ENCODE measurements at places on chromosomes 7 and 10.

DNA sequence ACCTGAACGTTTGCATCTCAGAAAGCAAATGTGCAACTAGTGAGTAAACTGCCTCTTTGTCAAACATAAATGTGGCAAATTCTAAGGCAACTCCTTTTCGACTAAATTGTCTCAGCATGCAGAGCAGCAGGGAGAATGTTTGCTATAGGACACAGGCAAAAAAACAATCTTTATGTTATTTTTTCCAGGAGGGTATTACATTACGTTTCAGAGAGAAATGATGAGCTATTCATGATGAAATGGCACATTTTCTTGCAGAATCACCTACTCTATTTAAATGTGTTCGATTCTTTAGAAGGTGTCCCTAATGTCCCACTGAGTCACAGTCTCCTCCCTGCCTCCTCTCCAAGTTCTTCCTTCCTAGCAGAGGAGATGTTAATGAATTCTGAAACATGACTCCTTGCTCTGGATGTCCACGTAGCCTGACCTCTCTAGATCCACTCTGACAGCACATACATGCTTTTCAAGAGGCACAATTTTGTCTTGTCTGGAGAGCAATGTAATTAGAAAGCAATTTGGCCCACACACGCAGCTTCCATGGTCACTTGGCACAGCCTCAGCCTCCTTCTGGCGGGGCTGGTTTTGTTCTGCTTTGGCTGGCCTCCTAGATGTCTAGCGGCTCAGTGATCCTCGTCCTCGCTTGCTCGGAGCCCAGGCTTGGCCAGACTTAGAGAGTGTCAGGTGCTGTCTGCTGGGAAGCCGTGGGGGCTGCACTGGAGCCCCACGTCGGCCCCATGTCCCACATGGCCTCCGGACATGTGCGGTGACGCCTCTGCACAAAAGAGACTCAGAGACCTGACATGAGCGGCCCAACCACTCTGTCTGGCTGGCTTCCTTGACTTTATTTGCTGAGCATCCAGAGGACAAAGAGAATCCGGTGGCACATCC, 125.7 kb upstream of the ZNF438 start:
- no peak for DNase-seq

DNA sequence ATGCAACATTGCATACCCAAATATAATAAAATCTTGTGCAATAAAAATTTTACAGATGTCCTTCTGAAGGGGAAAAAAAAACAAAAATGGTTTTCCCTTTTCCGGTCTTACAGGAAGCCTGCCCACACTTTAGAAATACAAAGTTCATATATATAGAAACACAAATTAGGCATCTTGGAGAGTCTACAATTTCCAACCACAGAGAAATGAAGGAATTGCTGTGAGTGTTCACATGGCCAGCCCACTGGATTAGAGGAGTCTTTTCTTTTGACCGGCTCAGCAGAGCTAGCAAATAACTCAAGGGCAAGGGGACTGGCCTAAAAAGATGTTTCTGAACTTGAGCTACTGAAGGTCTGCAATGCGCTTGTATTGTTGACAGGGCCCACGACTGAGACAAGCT, 92.4 kb downstream of the GLI3 start:
- DNase-seq: no peak

GRCh38 chr7:30594048-30594539, 584 bp upstream of the GARS1 start:
- DNase-seq: peak; percentile 68

- no peak for DNase-seq
These were observed 23.6 kb upstream of the BMPR1A start for GRCh38 chr10:86732771-86733170.

GRCh38 chr10:113882240-113882639, 27.8 kb downstream of the NHLRC2 start:
- DNase-seq: no peak

DNA sequence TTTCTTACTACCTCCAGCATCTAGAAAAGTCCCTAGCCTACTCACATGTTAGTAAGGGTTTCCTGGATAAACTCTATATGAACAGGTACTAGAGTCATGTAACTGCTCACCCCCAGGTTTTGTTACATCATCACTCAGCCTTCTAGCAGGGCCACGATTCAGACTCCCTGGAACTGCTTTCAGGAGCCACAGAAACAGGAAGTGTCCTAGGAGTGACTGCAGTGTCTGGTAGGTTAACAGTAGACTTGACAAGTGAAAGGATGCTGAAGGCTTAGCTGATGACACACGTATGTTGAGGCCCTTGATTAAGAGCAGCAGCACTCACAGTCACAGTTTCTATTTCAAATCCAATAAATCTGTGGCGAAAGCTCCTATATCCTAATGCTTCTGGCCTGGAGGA, 101.2 kb downstream of the DNMBP start:
- DNase-seq: no peak

GRCh38 chr10:121065330-121065729, 214.2 kb downstream of the WDR11 start:
- DNase-seq: no peak

- DNase-seq: no peak
These were observed 20.6 kb upstream of the TBXAS1 start for GRCh38 chr7:139808427-139808826.

- DNase-seq: peak; percentile 85
These were observed 93.4 kb downstream of the SEMA3C start for GRCh38 chr7:80825499-80825898.

DNA sequence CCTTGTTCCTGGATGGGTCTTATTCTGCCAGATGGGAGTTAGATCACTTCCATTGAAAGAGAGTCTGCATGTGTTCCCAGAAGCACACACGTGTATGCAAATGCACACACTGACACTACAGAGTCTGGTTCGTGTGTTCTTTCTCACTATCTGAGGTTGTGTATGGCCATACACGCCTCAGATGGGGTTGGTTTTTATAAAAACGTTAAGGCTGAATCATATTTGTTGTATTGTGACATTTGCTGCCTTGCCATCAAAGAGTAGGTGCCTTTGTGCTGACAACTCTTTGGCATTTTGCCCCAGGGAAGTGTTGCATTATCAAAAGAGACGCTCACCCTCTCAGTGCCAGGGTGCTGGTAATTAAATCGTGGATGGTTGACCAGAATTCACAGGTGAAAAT, 37.7 kb upstream of the HDAC9 start:
- DNase-seq: no peak

DNA sequence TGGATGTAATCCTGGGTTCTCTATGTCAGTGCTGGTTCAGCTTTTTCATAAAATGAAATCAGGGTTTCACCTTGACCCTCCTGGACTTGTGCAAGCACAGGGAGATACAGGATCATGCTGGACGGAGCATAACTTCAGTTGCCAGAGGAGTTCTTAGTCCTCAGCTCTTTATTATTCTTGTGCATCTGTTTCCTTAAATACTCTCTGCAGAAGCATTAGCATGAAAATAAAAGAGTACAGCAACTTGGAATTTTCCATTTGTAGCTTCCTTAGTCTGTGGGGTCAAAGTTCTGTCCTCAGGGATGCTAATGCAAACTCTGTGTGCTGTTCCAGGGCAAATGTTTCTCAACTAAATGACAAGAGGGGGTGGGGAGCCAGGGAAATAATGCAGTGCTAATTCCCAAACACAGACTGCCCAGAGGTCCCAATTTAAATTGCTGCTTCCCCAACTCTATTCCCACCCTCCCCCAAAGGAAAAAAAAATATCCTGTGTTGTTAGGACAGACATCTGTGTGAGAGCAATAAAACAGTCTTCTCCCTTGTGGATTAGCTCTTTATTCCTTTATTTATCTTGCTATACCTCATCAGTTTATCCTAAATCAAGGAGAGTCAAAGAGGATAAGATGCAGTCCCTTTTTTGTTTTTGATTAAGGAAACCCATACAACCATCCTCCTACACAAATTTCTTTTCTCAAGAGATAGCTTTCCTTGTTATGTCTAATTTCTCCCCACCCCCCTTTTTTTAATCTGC, 905.0 kb downstream of the LRMDA start:
- no peak for DNase-seq

GRCh38 chr10:42836096-42836495, 53.5 kb downstream of the BMS1 start:
- no peak for DNase-seq

GRCh38 chr7:44112231-44112996, 8.3 kb downstream of the AEBP1 start:
- no peak for DNase-seq

GRCh38 chr7:141287936-141288335, 214.1 kb downstream of the TMEM178B start:
- no peak for DNase-seq

GRCh38 chr7:134203186-134203889, 76.2 kb downstream of the LRGUK start:
- no peak for DNase-seq

DNA sequence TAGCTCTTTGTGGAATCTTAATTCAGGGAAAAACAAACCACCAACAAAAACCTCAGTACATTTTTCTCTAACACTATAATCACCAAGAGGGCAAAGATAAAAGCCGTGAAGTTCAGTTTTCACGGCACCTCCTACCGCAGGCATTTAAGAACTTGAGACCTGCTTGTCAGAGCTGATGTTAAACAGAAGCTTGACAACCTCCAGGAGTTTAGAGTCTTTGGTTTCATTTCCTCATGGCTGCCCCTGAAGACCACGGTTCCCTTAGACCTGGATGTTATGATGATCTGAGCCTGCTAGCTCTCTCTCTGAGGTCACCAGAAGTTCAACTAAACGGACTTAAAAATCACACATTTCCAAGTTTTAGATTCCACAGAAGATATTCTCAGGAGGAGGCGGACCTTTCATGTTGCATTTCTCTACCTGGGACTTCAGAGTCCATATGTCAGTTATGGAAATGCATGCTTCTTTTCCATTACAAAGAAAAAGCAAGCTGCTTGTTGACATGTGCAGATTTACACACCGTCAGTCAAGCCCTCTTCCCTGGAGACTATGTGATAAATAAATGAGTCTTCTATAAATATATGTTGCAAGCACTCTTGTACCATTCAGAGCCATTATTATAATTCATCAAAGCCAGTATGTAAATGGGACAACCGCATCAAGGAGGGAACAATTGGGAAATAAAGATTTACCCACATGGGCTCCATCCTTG, 258.0 kb downstream of the GFRA1 start:
- no peak for DNase-seq

GRCh38 chr10:104253106-104253505, 1.6 kb upstream of the GSTO1 start:
- no peak for DNase-seq

GRCh38 chr7:37604078-37604477, 79.5 kb upstream of the GPR141 start:
- DNase-seq: no peak

- no peak for DNase-seq
These were observed 252.4 kb downstream of the DIP2C start for GRCh38 chr10:436911-437665.

- no peak for DNase-seq
These were observed 2.3 kb upstream of the VENTX start for GRCh38 chr10:133235265-133235855.

- DNase-seq: peak; percentile 44
These were observed 222.9 kb downstream of the CHRM2 start for GRCh38 chr7:137091396-137091795.

DNA sequence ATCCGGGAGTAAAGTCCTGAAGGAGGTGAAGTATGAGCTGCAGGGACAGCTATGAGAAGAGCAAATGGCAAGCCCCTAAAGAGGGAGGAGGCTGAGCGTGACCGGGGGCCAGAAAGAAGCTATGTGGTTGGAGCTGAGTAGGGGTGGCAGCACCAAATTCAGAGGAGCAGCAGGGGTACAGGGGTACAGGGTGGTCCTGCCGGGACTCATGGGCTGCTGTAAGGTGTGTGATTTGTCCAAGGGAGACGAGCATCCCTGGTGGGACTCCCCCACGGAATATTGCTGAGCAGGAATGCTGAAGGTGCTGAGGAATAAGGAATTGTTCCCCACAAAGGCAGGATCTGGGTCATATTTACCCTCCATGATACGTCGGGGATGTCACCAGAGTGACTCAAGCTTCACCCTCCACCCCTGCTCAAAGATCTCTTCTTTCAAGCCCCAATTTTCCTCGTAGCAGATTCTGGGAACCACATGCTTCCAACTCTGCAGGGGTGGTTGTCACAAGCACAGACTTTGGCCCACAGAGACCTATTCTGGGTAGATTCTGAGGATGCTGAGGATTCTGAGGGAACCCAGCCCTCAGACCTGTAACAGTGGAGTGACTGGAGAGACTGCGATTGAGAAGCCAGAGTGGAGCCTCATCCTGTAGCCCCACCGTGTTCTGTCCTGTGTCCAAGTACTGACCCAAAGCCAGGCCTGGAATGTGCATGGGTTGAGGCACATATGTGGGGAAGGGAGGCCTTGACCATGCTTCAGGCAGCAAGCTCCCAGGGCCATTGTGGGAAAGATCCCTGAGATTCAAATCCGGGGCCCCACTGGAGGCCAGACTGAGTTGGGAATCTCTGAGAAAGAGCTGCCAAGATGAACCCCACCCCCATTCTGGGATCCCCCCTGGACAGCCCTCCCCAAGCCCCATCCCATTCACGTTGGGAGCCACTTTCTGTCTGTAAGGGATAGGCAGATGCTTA, 4.2 kb downstream of the SFTPD start:
- DNase-seq: no peak

GRCh38 chr10:122494173-122494820, 32.9 kb downstream of the HTRA1 start:
- DNase-seq: no peak

- DNase-seq: no peak
These were observed 4.3 kb downstream of the AOC1 start for GRCh38 chr7:150856303-150857275.

DNA sequence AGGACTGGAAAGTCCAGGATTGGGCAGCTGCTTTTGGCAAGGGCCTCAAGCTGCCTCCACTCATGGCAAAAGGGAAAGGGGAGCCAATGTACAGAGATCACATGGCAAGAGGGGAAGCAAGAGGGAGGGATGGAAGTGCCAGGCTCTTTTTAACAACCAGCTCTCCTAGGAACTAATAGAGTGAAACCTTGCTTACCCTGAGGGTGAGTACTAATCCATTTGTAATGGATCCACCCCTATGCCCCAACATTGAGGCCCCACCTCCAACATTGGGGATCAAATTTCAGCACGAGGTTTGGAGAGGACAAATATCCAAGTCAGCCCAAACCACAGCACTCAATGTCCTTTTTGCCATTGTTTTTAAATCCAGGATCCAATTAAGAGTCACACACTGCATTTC, 12.5 kb downstream of the HABP2 start:
- no peak for DNase-seq

- DNase-seq: no peak
These were observed 8.1 kb downstream of the ADAP1 start for GRCh38 chr7:946256-946996.

GRCh38 chr7:156778668-156779067, 114.3 kb downstream of the LMBR1 start:
- no peak for DNase-seq

DNA sequence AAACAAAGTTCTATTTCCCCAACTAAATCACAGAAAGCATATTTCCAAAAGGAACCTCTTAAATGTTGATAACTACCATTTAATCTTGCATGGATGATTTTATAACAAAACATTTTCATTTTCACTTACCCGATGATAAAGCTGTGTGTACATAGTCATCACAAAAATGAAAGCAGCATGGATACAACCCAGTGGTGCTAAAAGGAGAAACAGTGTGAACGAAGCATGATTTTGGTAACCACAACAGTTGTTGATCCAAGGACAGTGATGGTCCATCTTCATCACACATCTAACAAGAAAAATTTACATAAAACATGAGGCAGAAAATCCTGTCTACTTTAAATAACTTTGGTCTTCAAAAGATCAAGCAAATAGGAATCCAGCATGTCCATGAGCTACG, 4.7 kb downstream of the ZDHHC6 start:
- no peak for DNase-seq

Data from NCI-H526 (cell line).